Fibroblast of the aortic adventitia (primary cell): ENCODE measurements at places on chromosomes 16 and 17. TPM values are rescaled to one million over a fixed set of nuclear protein-coding genes. Genes with fewer than 3 reads are reported as not detected.
A peak's percentile ranks its signal among the peaks of the same experiment; 100 is the strongest.

DNA sequence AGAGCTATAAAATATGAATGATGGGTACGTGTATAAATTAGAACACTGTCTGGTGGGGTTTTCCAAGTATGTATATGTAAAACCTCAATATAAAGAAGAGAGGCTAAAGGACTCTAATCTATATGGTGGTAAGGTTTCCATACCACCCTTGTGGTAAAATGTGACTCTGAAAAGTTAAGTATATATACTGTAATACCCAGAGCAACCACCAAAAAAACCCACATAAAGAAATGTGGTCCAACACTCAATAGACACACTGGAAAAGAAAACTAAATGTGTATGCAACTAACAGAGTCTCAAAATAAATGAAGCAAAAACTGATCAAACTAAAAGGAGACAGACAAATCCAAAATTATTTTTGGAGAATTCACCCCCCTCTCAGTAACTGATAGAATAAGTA is 72.2 kb downstream of the XPO6 start:
- no peak for DNase-seq

DNA sequence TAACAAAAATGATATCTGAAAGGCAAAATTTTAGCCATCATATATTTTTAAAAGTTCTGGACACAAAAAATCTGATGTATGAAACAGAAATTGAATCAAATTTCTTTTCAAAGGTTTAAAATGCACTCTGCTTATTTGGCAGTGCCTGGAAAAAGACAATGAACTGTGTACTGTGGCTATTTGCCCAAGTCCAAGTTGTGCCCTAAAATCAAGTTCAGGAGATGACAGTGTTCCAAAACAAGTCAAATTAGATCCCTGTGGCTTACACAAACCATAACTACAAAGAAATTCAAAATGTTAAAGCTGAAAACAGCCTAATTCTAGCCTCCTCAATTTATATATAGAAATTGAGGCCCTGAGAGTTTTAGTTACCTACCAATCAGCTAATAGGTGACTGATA is 25.6 kb downstream of the CMC2 start:
- no peak for DNase-seq

- no peak for DNase-seq
Measured at GRCh38 chr16:11331967-11332366, 13.3 kb upstream of the RMI2 start.

DNA sequence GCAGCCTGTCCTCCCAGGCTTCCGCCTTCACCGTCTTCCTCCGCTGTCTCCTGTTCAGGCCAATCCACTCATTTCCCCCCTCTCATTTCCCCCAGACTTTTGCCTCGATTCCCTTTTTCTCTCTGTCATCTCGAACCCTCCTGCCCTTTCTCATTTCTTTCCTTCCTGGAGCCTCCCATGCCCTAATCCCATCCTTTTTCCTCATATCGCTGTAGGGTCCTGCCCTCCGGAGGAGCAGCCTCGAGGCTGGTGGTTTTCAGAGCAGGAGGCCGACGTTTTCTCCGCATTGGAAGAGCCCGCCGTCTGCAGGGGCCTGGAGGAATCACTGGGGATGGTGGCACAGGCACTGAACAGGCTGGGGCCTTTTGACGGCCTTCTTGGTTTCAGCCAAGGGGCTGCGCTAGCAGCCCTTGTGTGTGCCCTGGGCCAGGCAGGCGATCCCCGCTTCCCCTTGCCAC is 597 bp downstream of the OVCA2 start:
- DNase-seq = peak; percentile 32

DNA sequence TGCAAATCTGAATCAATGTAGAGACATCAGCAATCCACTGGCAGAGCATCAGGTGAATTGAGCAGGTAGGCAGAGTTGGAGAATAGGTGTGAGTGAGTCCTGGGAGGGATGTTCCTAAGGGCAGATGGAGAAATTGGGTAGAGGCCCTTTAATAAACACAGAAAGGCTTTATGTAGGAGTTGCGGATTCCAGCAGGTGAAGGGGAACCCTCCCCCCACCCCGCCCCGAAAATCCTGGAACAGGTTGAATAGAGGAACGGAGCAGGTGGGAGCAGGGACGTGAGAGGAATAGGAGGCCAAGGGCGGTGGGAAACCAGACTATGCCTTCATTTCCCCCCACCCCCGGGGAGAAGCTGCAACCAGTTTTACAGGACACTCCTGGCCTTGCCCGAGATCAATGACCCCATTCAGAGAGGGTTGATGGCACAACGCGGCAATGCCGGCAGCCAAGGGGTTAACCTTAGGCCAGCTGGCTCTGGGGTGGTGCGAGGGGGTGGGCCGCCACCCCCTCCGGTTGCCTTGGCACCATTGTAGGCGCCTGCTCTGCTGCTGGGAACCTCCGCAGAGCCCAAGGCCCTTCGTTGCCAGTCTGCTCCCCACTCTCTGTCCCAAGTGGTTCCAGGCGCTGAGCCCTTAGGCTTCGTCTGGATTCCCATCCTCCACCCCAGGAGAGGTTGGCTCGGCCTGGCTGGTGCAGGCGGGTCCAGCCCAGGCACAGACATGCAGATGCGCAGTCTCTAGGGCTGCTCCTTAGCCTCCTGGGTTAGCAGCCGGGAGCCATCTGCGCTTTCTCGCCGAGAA is 814 bp upstream of the RUNDC3A start:
- DNase-seq = peak; percentile 37

- no peak for DNase-seq
Measured at GRCh38 chr17:77790143-77790829, 168.2 kb upstream of the TNRC6C start.

GRCh38 chr16:3459401-3460090 is 16.1 kb downstream of the NAA60 start:
- peak; percentile 27 for DNase-seq

TCF25 gene
- 163 and 417 TPM in 2 replicates for total RNA-seq

DNA sequence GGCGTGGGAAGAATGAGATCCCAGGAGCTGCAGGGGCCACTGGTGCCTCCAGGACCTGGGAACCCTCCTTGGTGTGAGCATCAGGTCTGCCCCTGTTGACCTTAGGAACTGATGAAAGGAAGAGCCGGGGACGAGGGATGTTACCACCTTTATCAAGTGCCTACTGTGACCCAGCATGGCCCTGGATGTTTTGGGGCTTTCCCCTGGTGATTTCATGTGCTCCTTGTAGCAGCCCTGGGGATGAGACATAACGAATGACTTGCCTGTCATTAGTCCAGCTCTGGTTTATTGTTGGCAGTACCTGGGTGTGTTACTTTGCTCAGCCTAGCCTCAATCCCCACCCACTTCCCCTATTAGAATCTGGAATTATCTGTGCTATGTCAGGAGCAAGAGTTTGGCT is 39.9 kb downstream of the WSCD1 start:
- DNase-seq = no peak

UBE2O gene
- 13.2 and 16.3 TPM in 2 replicates for total RNA-seq

ZMYND15 gene
- 0.18 TPM in 1 of 2 replicates, not detected in the other for total RNA-seq

DNA sequence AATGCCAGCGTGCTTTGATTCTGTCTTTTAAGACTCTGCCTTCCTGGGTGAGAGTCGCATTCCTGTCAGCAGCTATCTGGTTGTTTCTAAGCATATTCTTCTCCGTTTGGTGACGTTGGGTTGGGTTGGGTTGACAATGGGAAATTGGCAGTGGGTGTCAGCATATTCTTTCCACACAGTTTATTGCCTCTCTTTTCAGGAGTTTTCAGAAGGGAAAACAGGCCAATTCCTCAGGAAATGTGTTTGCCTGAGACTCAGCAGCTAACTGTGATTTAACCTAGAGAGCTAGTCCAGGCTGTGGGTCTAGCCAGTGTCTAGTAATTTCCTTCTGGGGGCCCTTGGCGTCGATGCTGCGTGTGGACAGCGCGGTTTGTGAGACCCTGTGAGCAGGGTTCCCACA is 21.2 kb downstream of the EPN2 start:
- DNase-seq = no peak

GRCh38 chr16:2785101-2785991 is 2.0 kb downstream of the PRSS33 start:
- DNase-seq = no peak

GRCh38 chr17:352421-353212 is at the start of gene RPH3AL:
Gene RPH3AL (minus strand): TSS chr17:352807. CDS start chr17:327543, 25,264 bp downstream.
- no peak for DNase-seq

ASGR1 gene
- 0.09 and 2.8 TPM in 2 replicates for total RNA-seq

GRAPL gene
- not detected in 2 replicates for total RNA-seq

DNA sequence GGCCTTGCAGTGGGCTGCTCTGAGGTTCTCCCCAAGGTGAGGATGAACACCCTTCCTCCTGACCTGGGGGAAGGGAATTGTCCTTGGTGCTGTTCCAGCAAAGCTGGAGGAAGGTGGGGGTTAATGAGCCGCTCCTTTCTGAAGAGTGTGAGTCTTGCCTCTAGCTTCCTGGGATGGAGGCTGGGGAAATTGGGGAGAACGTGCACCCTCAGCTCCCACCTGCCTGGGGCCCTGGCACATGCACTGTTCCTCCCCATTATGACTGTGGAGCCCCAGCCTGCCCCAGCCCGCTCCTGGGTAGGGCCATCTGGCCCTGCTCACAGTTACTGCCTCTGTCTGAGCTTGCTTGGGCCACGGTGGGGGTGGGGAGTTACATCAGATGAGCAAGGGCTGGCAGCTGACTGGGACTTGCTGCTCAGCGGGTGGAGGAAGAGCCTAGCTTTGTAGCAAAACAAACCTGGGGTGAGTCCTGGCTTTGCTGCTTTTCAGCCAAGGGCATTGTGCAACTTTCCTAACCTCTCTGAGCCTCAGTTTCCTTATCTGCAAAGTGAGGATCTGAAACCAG is 11.1 kb downstream of the TNS4 start:
- peak; percentile 79 for DNase-seq

GRCh38 chr17:11882716-11883115 is 114.6 kb downstream of the ZNF18 start:
- no peak for DNase-seq

CFAP97D1 gene
- not detected in 2 replicates for total RNA-seq

DNA sequence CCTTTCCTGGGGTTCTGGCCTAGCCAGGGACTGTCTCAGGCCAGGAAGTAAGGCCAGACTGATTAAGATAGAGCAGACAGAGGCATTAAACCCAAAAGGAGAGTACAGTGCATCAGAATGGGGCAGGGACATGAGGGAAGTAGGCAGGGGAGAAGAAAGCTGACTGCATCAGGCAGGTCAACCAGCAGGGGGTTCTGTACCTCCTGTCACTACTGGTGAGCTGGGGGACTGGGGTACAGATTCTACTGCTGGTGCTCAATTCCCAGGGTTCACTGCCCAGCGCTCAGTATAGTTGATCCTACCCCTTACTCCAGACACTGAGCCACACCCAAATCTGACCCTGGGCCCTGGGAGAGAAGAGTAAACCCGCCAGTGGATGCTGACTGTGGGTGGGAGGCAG is 12.9 kb upstream of the MTMR4 start:
- DNase-seq = no peak

GRCh38 chr16:31052114-31052513 is 18.8 kb downstream of the STX4 start:
- DNase-seq = peak; percentile 91

GRCh38 chr16:57503366-57503765 is 17.1 kb upstream of the DOK4 start:
- no peak for DNase-seq

DNA sequence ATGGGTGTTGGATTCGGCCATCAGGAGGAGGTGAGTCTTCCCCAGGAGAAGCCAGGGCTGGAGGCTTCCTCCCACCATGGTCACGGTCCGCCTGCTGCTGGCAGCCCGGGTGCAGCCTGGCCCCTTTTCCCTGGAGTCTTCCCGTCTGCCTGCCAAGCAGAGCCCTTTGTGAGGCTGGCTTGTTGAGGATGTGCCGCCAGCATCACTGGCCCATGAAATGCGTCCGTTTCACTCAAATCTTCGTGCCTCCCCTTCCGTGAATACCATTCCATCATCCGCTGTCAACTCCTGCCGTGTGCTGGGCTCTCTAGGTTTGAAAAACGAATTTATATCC is 9.6 kb downstream of the VPS4A start:
- no peak for DNase-seq

- DNase-seq = no peak
Measured at GRCh38 chr17:79940459-79941087, 95.1 kb downstream of the TBC1D16 start.

NTN1 gene
- total RNA-seq = 0.33 and 0.81 TPM in 2 replicates

GRCh38 chr17:45818699-45819098 is 26.0 kb upstream of the SPPL2C start:
- no peak for DNase-seq

- peak; percentile 31 for DNase-seq
Measured at GRCh38 chr17:73030501-73030921, 62.0 kb downstream of the SLC39A11 start.
